ENCODE measurements at places on chromosomes 7 and 10.

GRCh38 chr7:46633200-46633599, 712.1 kb upstream of the IGFBP3 start:
- DNase-seq = no peak

DNA sequence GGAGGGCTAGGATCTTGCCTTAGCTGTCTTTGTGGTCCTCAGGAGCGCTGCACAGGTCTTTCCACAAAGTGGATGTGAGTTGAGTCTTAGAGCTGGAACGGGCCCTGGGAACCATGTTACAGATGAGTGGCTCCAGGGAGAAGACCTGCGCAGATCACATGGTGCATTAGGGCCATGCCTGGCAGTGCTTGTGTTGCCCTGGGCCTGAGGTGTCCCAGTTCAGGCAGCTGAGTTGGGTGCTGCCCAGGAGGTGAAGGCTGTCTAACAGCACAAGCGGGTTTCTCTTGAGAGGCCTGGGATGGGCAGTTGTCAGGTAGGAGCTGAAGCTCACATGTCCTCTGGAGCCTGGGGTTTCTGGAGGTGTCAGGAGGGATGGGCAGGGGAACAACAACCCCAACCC, 33.7 kb upstream of the ANKRD2 start:
- no peak for DNase-seq

DNA sequence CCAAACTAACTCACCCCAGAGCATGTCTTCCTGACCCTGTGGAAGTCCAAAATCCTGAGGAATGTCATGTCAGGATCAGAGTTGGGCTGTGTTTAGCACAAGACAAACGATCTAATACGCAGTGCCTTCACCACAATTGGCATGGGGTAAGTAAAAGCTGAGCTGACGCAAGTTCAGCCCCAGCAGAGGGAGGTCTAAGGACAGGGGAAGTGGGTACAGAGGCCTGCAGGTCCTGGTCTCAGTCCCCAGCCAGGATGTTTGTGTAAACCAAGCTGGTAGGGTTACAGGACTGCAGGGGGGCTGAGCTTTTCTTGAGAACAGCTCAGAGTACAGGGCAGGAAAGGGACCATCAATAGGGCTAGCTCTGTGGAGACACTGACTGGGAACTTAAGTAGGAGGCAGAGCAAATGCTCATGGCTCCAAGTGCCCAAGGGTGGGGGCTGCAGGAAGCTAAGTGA, 5.3 kb upstream of the KCNIP2 start:
- no peak for DNase-seq

GRCh38 chr7:141748396-141748795, 10.2 kb downstream of the SSBP1 start:
- DNase-seq = no peak

- no peak for DNase-seq
Observed at GRCh38 chr10:7493996-7494395, 83.2 kb upstream of the SFMBT2 start.

DNA sequence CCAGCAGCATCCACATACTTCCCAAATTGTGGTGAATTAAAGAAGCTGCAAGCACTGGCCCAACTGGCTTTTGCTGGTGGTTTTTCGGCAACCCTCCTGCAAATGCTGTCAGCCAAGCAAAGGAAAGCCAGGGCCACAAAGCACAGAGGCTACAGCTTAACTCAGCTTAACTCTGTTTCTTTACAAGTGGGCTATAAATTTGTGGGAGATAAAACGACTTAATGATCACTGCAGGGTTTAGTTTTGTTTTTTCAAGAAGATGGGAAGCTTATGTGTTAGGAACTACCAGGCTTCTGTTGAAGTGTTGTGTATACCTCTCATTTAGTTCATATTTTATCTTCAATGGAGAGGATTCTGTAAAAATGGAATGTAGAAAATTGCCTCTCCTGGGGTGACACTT, 110.6 kb downstream of the TACC2 start:
- no peak for DNase-seq

GRCh38 chr10:5924889-5925288, 34.8 kb downstream of the FBH1 start:
- no peak for DNase-seq

DNA sequence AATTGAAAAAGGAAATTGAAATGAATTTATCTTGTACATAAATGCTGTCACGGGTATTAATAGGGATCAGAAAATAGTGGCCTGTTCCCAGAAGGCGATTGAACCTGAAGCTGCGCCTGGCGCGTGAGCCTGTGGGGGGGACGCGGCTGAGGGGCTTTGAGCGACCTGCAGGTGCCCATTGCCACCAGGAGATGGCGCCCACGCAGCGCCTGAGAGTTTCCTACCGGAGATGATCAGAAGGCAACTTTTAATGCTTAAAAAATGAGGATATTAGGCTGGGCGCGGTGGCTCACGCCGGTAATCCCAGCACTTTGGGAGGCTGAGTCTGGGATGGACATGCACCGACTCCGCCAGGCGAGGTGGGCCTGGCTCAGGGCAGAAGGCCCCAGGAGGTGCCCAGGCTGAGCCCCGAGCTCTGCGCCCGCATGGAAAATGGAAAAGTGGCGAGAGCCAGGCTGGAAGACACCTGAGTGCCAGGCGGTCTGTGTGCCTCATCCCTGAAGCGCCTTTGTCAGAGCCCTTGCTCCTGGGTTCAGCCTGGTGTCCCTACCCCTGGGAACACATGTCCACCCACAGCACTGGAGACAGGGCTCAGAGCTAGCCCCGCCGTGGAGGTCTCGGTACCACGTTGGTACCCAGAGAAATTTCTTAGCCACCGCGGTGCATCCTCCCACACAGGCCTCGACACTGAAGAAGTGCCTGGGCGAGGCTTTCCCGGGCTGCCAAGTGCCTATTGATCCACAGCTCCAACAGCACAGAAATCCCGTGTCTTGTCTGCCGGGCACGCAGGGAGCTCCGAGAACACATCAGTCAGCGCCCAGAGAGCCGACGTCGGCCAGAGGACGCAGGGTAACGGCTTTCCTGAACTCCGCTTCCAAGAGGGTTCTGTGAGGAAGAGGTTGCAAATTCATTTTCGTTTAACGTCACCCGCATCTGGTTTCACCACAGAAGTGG, 117.4 kb downstream of the INPP5A start:
- peak; percentile 32 for DNase-seq

DNA sequence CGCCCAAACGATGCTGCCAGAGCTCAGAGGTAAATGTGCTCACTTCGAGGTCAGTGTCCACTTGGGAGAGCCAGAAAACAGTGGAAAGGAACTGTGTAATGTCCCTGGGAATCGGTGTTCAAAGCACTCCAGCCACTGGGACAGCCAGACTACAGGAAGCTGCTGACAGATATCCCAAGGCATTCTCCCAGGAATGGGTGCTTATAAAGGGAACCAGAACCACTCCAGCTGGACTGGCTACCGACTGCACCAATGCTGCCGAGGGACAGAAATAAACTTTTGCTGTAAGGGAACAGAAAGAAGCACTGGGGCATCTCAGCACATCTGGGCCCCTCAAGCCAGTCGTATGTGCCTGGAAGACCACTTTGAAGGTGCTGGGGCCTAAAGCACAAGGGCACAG, 76.7 kb downstream of the ATXN7L1 start:
- DNase-seq = no peak
